ENCODE measurements at places on chromosomes 2 and 18.
A peak's percentile ranks its signal among the peaks of the same experiment; 100 is the strongest.

- no peak for DNase-seq
These were observed 83.9 kb downstream of the SMAD7 start for GRCh38 chr18:48866856-48867255.

DNA sequence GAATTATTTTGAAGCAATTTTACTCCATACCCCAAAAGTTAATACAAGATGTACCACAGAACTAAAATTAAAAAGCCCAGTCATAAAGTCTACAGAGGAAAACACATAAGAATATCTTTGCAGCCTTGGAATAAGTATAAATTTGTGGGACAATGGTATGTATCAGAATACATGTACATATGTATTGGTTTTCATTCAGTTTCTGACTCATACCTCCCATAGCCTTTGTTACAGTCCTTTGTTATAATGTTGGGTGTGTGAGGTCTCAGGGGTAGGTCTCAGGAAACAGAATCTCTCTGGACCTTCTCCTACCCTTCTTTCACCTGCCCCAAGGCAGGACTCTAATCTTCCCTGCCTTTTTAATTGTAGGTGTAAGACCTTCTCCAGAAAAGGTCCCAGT lies 1370.7 kb upstream of the CDH2 start:
- no peak for DNase-seq

GRCh38 chr2:166180951-166181812 lies 53.4 kb upstream of the SCN1A start:
- DNase-seq, result no peak

DNA sequence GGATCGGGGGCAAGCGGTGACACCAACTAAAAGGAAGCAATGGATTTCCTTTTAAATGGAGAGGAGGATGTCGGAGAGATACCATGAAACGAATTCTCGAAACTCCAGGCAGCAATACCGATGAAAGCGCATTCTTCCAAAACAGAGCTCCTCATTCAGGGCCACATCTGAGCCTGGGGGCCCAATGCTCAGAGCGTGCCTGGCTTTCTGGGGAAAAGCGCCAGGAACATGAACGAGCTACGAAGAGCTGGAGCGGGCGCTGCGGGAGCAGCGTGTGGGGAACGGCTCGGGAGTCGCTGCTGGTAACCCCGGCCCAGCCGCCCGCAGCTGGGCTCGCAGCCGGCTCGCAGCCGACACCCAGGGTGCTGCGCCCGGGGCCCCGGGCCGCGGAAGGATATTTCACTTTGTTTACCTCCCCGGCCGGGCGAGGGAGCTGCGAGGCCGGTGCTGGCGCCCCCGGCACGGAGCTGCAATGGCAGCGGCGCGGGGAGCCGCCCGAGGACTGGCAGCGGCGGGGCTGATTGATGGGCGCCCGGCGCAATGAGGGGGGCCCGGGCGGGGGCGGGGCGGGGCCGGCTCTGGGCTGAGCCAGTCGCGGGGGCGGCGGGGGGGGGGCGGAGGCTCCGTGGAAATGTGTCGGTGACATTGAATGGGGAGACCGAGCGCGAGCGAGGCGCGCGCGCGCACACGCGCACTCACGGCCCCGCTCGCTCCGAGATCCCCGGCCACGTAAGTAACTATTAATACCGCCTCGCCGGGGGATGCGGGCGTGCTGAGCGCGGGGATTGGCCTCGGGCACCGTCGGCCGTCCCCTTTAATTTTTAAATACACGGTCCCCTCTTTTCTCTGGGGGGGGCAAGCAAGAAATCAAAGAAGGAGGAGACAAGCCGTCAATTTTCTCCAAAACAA lies at the start of gene TRIB2:
Gene TRIB2, plus strand, starts transcription at position 655 of the 909 bp plus-strand sequence. CDS start 1,372 bp downstream, outside the sequence.
- peak; percentile 87 for DNase-seq

GRCh38 chr2:72139471-72139873 lies 8.2 kb downstream of the CYP26B1 start:
- DNase-seq, result no peak

GRCh38 chr2:202555356-202555755 lies 79.4 kb upstream of the FAM117B start:
- DNase-seq, result no peak

- DNase-seq, result no peak
These were observed 249.4 kb upstream of the LINC00305 start for GRCh38 chr18:64398320-64398719.

DNA sequence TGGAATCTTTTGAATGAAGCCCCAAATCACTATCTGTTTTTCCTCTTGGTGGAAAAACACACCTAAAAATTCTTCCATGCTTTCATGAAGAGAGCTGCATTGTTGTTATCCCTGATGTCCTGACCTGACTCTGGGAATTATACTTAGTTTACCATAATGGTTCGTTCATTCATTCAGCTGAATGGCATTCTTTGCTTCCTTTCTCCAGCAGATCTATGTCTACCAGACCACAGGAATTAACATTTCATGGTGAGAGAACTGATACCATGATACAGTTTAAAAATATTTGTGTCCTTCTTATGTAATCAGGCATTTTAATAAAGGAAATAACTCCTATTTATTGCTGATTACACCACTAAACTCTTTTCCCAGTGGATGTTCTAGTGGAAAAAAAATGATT lies 11.1 kb upstream of the SLC4A10 start:
- DNase-seq, result no peak

DNA sequence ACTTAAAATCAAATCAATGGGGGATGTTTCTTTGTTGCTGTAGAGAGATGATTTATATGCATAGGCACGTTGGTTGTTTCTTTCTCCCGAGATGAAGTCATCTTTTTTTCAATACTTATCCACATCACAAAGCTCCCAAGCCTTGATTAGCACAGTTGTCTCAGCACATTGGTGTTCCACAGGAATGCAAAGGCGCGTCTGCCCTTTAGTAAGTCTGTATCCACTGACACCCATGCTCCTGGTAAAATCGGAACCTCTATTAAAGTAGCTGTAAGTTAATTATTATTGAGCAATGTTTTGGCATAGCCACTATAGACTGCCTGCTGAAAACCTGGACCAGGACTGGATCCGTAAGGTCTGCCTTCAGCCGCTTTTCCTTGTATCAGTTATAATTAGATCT lies 77.6 kb upstream of the RBM44 start:
- no peak for DNase-seq

DNA sequence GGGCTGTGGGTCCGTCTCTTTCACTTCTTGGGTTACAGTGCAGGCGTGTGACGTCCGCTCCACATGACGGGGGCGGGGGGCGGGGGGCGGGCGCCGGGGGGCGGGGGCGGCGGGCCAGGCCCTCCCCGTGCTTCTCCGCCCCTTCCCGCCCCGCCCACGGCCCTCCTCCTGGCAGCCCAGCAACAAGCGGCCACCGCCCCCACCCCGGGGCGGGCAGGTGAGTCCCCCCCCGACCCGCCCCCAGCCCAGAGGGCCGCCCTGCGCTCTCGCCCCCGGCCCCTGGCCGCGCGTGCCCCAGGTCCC lies 3.6 kb downstream of the ZNF516 start:
- peak; percentile 43 for DNase-seq

DNA sequence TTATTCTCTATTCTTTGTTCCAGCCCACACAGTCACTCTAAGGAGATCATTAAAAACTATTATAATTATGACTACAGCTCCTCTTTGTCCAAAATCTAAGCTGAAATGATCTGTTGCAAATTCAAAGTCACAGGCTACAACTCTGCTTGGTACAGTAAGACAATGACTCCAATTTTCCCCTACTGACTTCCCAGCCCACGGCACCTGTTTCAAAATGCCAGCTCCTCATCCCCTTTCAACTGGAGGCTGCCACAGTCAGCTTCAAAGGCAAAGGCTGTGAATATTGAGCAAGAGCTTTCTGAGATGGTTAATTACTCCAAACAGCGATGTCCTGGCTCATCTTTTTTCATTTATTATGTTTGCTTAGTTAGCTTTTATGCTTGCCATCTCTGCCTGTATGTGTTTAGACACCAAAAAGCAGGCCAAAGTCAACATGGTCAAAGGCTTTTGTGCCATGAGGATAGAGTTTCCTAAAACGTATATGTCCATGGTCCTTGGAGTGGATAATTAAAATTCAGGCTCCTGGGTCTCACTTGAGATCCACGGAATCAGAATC lies 141.1 kb downstream of the DOCK10 start:
- no peak for DNase-seq

- no peak for DNase-seq
These were observed 104.8 kb downstream of the SP100 start for GRCh38 chr2:230520875-230521155.

GRCh38 chr2:205646680-205647079 lies 35.6 kb upstream of the NRP2 start:
- no peak for DNase-seq

- DNase-seq, result no peak
These were observed 55.4 kb downstream of the VAPA start for GRCh38 chr18:9969247-9969646.

GRCh38 chr2:64604155-64604554 lies 49.6 kb downstream of the SERTAD2 start:
- DNase-seq, result no peak

DNA sequence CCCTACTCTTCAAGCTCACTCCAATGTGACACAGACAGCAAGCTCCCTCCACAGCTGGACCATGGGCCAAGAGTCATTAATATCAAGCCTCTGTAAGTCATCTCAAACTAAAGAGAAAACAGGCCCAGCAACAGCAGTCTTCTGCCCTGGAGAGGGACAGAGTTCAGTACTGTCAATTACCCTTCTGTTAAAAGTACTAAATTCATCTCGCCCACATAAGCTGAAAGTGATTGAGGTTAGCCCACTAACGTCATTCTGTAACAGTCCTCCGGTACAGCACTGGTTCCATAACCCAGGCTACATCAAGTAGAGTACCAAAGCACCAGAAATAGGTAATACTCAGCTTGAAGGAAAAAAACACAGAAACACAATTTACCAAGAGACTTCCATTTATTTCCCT lies 25.9 kb downstream of the THADA start:
- no peak for DNase-seq

GRCh38 chr2:215607766-215608165 lies 171.9 kb upstream of the FN1 start:
- no peak for DNase-seq

GRCh38 chr2:231387904-231388724 lies 7.4 kb upstream of the B3GNT7 start:
- no peak for DNase-seq

DNA sequence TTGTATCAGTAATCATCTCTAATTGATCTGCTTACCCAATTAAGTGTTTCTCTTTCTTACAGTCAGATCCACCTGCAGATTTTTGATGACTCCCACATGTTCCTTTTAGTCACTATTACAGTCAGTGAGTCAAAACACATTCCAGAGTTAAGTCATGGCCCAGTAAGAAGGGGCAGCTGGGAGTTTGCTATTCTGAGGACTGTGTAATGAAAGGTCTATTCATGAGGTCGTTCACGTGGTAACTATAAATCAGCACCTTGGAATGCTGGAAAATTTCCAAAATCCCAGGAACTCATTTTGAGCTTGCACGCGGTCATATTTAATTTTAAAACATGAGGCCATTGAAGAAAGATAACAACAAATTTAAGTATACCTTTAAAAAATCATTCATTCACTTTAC lies 252.5 kb downstream of the XIRP2 start:
- no peak for DNase-seq

DNA sequence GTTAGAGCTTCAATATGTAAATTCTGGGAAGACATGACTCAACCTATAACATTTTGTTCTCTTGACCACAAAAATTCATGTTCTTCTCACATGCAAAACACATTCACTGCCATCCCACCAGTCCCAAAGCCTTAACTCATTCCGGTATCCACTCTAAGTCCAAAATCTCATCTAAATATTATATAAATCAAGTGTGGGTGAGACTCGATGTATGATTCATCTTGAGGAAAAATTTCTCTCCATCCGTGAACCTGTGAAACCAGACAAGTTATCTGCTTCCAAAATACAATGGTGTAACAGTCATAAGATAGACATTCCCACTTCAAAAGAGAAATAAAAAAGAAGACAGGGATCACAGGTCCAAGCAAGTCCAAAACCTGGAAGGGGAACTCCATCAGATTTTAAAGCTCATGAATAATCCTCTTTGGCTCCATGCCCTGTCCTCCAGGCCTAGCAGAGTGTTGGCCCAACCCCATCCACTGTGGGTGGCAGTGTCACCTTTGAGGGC lies 101.3 kb downstream of the RAD51AP2 start:
- no peak for DNase-seq

DNA sequence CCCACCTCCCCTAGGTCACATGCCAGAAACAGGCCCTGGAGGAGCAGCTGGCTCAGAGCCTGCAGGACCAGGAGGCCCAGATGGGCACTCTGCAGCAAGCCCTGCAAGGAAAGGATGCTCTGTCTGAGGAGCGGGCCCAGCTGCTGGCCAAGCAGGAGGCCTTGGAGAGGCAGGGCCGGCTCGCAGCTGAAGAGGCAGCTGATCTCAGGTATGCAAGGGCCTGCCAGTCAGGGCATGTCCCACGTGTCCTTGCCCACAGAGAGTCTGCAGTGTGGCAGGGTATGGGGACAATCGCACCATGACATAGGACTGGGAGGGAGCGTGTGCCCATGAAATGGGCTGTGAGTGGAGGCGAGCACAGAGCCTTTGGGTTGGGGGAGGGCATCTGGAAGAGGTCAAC lies 39.9 kb downstream of the CROCC2 start:
- no peak for DNase-seq

- DNase-seq, result no peak
These were observed 169.2 kb downstream of the METTL4 start for GRCh38 chr18:2402084-2402483.

- DNase-seq, result no peak
These were observed 1.1 kb downstream of the DNAJC27 start for GRCh38 chr2:24970483-24971285.

GRCh38 chr2:26970928-26971627 lies 641 bp downstream of the MAPRE3 start:
- DNase-seq, result no peak

DNA sequence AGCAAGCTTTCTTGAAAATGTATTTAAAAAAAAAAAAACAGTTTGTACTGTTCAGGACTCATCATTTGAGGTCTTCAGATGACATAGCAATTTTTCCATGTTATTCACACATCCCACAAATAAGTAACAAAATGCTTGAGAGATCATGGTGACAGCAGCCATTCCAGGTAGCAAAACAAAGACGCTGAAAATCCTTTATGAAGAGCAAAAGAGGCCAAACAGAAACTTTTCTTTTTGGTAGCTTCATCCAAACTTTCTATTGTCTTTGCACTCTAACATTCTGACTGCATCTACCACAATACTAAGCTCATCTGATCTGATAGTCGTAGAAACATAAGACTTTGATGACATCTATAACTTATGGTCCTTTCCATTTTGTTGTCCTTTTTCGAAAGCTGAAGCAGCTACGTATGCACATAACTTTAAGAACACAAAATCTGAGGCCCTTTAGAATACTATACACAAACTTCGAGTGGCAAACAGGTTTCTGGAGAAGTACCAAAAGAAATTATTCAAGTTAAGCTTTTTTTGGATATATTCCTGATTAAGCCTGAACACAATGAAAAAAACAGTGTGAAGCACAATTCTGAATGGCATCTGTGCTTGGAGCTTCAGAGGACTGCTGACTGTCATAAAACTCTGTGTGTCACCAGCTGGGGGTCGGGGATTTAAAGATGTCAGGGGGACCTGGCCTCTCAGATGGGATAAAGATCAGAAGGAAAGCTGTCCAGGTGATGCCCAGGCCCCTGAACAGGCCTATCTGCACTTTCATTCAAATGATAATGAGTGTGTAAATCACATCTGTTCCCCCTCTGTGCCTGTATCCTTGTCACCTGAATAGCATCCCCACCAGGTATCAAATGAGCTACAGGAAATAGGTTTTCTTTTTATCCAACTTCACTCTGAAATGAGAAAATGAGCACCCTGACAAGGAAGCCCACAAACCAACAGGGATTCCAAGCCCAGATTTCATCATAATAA lies 75.8 kb downstream of the ZEB2 start:
- no peak for DNase-seq
